ENCODE measurements at places on chromosomes 1 and 21.

DNA sequence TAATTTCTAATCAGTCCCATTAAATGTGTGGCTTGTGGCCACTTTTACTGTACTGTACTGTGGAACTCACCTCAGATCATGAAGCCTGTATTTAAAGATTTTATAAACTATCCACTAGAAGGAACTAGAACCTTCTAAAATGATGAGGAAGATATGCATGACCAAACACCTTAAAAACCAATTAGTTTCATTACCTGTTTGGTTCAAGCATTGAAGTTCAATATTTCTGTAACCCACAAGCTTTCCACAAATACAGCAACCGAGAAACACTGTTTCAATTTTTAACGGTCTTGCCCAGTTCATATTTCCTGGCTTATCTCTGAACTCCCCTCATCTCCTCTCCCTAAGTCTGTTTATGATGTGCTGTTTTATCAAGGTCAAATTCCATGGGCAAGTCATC is 264.3 kb upstream of the PLD5 start:
- no peak for DNase-seq

GRCh38 chr1:76507376-76507775 is 359.9 kb upstream of the ST6GALNAC5 start:
- DNase-seq, result no peak

DNA sequence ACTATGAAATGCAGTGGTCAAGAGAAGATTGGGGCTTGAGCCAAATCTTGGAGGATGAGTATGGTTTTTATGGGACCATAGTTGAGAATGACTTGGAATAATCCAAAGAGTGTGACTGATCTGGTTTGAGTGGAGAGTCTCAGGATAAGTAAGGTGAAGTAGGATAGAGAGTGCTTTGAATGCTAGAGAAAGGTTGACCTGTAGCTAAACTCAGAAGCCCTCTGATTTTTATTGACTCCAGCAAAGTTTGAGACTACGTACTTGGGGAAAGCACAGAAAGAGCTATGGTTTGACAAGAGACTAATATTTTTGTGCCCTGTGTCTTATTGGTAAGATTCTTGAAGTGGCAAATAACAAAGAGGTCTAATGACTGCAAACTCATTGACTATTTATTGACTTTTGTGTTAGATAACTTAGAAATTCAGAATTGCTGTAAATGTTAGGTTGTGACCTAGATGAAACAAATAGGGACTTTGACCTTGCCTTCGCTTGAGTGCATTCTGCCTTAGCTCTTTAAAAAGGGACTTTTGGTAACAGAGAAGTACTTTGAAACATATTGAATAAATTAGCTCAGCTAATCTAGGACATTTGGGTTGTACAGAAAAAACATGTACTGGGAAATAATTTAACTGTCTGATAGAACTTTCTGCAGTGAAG is 35.1 kb downstream of the UAP1 start:
- DNase-seq, result no peak

GRCh38 chr1:199669916-199670315 is 357.6 kb upstream of the NR5A2 start:
- DNase-seq, result no peak

GRCh38 chr1:59298026-59298583 is 1.2 kb downstream of the FGGY start:
- no peak for DNase-seq
